ENCODE measurements at places on chromosomes 7 and 10. TPM values are rescaled to one million over a fixed set of nuclear protein-coding genes. Genes with fewer than 3 reads are reported as not detected.

GNG11 gene
- 9.4 TPM for total RNA-seq

ABHD11 gene
- 11.2 TPM for total RNA-seq

POMZP3 gene
- total RNA-seq: 7.6 TPM

DNA sequence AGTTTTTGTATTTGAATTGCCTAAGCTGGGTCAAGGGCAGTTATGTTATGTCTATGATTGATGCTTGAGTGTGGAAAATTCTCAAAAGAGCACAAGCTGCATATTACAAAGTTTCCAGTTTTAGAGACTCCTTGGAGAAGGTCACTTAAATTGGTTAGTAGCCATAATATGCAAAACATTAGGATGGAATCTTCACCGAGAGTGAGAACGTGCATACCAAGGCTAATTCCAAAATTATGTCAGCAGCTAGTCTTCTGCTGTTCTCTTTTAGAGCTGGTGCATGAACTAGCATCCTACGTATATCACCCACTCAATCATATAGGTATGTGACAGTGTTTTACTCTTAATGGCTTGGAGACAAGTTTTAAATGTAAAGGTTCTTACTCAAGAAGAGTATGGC lies 49.2 kb downstream of the MKX start:
- peaks cover 8% of the 10 kb centered on the region for H3K36me3 ChIP-seq
- peaks cover 64% of the 10 kb centered on the region for H3K4me1 ChIP-seq
- no peak for DNase-seq
- H3K4me3 ChIP-seq: no peak overlapping the region
- no peaks in the 10 kb centered on the region for H3K27me3 ChIP-seq

DNA sequence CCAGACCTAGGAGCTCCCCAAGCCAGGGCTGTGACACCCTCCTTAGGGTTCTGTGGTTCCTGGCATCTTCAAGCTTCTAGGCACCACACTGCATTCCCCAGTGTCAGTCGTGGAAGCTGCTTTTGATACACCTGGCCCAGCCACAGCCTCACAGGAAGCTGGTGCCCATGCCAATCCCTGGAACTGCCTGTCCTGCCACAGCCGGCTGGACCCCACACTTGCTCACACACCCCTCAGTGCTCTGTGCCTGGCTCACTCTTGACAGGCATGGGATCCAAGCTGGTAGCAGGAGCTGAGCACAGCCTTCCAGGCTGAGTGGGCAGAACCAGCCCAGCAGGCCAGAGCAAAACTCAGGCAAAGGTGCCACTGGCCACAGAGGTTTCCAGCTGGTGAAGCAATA lies 21.8 kb downstream of the LRRC72 start:
- no peak overlapping the region for H3K4me3 ChIP-seq
- DNase-seq: no peak
- no peak overlapping the region for H3K27ac ChIP-seq

DNA sequence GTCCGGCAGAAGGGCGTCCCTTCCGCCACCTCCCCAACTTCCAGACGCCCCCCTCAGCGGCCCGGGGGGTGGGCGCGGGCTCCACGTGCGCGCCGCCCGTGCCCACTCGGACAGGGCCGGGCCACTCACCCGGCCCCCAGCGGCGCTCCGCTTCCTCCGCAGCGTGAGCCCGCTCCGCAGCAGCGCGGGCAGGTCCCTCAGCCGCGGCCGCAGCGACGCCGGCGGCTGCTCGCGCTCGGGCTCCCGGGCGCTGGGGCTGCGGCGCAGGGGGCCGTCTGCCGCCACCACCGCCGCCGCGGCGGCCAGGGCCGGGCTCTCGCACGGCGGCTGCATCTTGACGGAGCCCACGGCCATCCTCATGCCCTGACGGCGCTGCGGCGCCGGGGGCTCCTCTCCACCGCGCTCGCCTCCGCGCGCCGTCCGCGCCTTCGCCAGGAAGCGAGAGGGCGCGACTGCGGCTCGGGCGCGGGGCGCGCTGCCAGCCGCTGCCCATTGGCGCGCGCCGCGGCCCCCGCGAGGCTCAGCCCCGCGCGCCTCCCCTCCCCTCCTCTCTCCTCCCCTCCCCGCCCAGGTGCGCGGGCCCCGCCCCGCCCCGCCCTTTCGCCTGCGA lies at the start of gene RAPGEF5:
Gene RAPGEF5 (minus strand): TSS at position 454 of the 610 bp plus-strand sequence. CDS start 94 bp downstream, at position 360.
- DNase-seq: no peak
- H3K27ac ChIP-seq: no peak within 1 kb of the TSS
- peaks cover 2% of the 10 kb centered on the region for H3K36me3 ChIP-seq

GRCh38 chr7:115679976-115680375 lies 350.6 kb downstream of the TFEC start:
- H3K36me3 ChIP-seq: no peaks in the 10 kb centered on the region
- no peaks in the 10 kb centered on the region for H3K27me3 ChIP-seq
- H3K4me3 ChIP-seq: no peak overlapping the region
- DNase-seq: no peak
- H3K4me1 ChIP-seq: peaks cover 21% of the 10 kb centered on the region
- H3K27ac ChIP-seq: no peak overlapping the region

DNA sequence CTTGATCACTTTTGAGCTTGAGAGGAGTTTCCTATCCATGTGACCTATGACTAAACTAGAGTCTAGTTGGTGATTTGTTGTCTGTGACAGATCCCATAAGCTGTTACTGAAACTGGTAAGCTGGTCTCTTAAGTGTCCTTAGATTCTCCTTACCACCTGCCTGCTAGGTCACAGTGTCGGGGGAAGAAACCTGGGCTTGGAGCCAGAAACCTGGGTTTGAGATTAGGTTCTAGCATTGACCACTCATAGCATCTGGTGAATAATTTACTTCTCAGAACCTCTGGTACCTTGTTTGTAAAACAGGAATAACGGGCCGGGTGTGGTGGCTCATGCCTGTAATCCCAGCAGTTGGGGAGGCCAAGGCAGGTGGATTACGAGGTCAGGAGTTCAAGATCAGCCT lies 21.8 kb upstream of the ITPRID1 start:
- no peak for DNase-seq
- no peak overlapping the region for H3K27ac ChIP-seq
- no peak overlapping the region for H3K4me3 ChIP-seq

GRCh38 chr10:121845044-121845784 lies 82.6 kb downstream of the ATE1 start:
- peaks cover 15% of the 10 kb centered on the region for H3K36me3 ChIP-seq
- no peaks in the 10 kb centered on the region for H3K27me3 ChIP-seq
- no peak overlapping the region for H3K27ac ChIP-seq
- no peak for DNase-seq
- H3K4me1 ChIP-seq: no peaks in the 10 kb centered on the region

GRCh38 chr7:12549106-12549505 lies 21.4 kb upstream of the SCIN start:
- H3K4me3 ChIP-seq: no peak overlapping the region
- peaks cover 11% of the 10 kb centered on the region for H3K4me1 ChIP-seq
- no peaks in the 10 kb centered on the region for H3K36me3 ChIP-seq
- H3K27ac ChIP-seq: no peak overlapping the region
- no peak for DNase-seq

GRCh38 chr7:31734456-31734855 lies 47.4 kb downstream of the PPP1R17 start:
- H3K36me3 ChIP-seq: no peaks in the 10 kb centered on the region
- no peak for DNase-seq
- H3K27me3 ChIP-seq: no peaks in the 10 kb centered on the region
